ENCODE measurements at places on chromosomes 1 and 21.
A peak's percentile ranks its signal among the peaks of the same experiment; 100 is the strongest.

- no peak for DNase-seq
Measured at GRCh38 chr1:27666791-27667254, 5.2 kb downstream of the IFI6 start.

DNA sequence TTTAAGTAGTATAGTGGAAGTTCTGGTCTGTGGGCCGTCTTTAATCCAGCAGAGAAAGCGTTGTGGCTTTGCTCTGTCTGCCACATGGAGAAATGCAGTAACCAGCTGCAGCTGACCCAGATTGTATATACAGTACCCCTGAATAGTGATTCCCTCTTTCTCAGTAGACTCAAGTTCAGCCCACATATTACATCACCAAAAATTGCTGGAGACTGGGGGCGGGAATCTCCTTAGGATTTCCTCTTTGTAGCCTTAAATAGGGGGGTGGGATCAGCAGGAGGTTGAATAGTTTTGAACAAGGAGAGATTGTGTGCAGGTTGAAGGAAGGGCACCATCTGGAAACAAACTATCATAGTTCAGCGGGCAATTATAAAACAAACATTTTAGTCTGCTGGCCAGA, at the start of gene ANGPTL1:
Gene ANGPTL1 (minus strand): TSS at position 134 of the 400 bp plus-strand sequence. CDS start 5,301 bp downstream, outside the sequence.
- DNase-seq: no peak

DNA sequence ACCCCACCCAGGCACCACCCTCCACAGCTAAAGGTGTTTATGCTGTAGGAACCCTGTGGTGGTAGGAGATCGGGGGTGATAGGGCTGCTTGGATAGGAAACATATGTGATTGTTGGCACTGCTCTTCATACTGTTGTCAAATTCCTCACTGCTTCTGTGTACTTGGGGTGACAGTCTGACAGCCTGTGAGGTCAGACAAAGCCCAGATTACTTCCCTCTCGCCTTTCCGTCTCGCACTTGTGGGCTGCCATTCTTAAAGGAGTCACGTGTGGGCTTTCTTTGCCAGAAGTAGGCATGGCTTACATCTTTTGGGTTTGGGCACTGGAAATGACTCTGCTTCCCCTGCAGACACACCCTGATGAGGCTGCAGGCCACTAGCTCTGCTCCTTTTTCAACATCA, 363.8 kb downstream of the DISC1 start:
- no peak for DNase-seq

GRCh38 chr21:43745772-43746517, 27.0 kb downstream of the PDXK start:
- no peak for DNase-seq

GRCh38 chr1:47593013-47593568, 155.2 kb downstream of the FOXD2 start:
- DNase-seq: no peak

DNA sequence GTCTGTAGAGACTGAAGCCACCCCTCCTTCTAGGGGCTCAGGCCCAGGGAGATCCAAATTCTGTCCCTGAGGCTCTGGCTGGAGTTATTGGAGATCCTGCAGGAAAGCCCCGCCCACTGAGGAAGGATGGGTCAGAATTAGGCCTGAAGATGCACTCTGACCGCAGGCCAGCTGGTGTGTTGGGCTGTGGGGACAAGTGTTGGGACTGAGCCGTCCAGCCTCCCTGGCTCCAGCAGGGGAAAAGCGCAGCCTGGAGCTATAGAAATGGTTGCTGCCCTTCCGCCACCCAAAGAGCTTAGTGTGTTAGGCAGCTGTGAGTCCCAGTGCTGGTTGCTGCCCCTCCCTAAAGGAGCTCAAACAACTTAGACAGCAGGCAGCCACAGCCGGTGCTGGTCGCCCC, 33.0 kb upstream of the PRRX1 start:
- no peak for DNase-seq

- DNase-seq: no peak
Measured at GRCh38 chr1:30706528-30706927, 16.9 kb downstream of the MATN1 start.

GRCh38 chr1:69163241-69163640, 404.5 kb upstream of the LRRC7 start:
- DNase-seq: no peak

DNA sequence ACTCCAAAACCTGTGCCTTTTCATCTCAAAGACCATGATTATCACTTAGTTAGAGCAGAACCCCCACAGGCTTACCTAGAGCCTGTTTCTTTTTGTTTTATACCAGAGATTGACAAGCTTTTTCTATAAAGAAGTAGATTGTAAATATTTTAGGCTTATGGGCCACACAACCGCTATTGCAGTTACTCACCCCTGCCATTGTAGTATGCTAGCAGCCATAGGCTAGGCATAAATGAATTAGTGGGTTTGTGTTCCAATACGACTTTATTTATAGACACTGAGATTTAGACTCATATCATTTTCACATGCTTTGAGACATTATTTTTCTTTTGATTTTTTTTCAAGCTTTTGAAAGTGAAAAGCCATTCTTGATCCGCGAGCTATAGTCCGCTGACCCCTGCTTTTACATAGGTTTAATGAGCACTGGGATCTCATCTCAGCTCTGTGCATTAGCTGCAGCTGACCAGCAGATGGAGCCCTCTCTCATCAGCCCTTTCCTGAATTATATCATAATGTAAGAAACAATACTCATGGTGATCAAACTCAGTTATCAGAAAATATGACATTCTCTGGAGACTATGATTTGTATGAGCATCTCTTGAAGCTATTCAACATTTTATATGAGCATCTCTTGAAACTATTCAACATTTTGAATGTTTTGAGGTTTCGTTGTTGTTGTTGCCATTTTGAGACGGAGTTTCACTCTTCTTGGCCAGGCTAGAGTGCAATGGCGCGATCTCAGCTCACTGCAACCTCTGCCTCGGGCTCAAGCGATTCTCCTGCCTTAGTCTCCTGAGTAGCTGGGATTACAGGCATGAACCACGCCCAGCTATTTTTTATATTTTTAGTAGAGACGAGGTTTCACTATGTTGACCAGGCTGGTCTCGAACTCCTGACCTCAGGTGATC, 111.9 kb upstream of the L1TD1 start:
- DNase-seq: peak; percentile 77

DNA sequence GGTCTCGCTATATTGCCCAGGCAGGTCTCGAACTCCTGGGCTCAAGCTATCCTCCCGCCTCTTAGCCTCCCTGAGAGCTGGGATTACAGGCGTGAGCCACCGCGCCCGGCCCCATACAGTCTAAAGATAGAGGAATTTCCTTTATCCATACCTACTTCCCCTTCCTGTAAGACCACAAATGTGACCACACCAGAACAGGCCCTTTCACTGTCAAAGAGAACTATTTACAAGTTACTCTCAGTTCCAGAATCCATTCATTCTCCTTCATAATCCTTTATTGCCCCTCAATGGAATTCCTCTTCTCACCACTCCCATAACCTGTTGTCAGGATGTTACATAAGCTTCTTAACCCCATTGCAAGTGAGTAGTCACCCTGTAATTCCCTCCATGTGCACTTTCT, 26.3 kb upstream of the SLC5A9 start:
- DNase-seq: no peak

- no peak for DNase-seq
Measured at GRCh38 chr1:13701271-13701640, 1.3 kb downstream of the PRDM2 start.

DNA sequence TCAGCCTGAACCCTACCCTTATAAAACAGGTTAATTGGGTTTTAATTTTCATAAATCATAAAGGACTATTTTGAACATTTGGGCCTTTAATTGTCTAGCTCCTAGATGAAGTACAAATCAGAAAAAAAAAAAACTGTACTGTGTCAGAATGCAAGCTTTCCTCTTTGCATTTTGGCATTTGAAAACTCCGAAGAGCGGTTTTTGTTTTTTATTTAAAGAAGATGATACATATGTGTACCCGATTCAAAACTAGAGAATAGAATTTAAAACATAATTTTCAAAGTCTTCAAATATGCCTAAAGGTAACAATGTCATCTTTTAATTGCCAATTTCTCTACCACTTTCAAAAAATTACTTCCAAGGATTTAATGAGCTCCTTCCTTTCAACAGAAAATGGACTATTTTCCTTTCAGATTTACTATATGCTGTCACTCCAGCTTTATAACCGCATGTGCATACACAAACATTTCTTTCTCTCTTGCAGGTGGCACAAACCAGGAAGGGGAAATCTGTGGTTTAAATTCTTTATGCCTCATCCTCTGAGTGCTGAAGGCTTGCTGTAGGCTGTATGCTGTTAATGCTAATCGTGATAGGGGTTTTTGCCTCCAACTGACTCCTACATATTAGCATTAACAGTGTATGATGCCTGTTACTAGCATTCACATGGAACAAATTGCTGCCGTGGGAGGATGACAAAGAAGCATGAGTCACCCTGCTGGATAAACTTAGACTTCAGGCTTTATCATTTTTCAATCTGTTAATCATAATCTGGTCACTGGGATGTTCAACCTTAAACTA, 33.7 kb downstream of the MRPL39 start:
- peak; percentile 19 for DNase-seq

DNA sequence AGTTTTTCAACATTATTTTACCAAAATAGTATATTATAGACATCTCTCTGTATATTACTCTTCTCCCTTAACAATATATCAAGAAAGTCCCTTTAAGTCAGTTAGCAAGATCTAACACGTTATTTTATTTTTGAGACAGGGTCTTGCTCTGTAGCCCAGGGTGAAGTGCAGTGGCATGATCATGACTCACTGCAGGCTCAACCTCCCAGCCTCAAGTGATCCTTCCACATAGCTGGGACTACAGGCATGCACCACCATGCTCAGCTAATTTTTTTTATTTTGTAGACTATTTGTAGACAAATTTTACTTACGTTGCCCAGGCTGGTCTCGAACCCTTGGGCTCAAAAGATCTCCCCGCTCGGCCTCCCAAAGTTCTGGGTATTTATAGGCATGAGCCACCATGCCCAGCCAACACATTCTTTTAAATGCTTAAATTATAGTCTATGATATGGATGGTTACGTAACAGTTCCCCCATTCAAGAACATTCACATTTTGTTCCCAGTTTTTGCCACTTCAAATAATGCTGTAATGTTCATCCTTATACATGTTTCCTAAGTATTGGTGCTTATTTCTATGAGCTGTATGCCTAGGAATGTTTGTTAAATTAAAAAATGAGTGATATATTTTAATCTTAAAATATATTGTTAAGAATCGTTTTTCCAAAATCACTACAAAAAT, 70.4 kb downstream of the TUT4 start:
- DNase-seq: no peak

- DNase-seq: no peak
Measured at GRCh38 chr1:150302338-150302737, 8.7 kb downstream of the MRPS21 start.

DNA sequence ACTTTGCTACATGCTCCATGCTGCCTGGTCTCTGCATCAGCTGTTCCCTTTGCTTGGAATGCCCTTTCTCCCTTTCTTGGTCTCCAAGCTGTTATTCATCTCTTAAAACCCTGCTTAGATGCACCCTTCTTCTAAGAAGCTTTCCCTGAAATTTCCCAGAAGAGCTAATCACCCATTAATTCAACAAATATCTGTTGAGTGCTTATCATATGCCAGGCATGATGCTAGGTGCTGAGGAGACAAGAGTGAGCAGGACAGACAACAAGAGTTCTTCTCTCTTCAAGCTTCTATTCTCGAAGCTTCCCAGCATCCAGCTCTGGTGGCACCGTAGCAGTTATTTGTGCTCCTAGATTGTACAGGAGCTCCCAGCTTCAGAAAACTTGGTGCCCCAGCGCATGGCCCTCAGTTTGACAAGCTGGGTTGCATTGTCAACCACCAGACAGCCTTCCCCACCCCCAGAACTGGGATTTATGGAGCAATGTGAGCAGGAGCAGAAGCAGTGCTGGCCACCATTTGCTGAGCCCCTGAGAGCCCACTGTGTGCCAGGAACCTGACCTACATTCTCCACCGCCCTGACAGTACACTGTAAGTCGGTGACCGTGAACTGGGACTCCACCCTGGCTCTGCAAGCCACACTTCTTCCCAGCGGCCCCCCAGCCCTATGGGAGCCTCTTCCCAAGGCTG, 68.0 kb upstream of the ACOT11 start:
- DNase-seq: no peak

GRCh38 chr21:35814858-35815619, 245.3 kb downstream of the SETD4 start:
- no peak for DNase-seq

DNA sequence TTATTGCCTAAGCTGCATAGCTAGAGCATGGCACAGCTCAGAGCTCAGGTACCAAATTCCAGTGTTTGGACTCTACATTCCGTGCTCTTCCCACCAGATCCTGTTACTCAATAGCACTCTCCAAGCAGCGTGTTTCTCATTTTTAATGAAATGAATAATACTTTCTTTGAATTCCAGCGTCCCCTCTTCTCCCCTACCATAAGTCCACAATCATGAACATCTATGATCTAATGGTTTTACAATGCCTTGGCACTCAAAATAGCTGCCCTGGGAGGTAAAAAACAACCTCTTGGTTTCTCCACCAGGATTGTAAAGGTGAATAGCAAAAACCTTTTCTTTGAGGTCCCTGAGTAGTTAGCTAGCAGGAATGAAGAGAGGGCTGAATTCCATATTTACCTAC, 480.0 kb upstream of the PKN2 start:
- DNase-seq: no peak

GRCh38 chr1:51908499-51908898, 30.0 kb upstream of the NRDC start:
- DNase-seq: no peak

- no peak for DNase-seq
Measured at GRCh38 chr1:110339407-110340206, 430 bp downstream of the RBM15 start.

DNA sequence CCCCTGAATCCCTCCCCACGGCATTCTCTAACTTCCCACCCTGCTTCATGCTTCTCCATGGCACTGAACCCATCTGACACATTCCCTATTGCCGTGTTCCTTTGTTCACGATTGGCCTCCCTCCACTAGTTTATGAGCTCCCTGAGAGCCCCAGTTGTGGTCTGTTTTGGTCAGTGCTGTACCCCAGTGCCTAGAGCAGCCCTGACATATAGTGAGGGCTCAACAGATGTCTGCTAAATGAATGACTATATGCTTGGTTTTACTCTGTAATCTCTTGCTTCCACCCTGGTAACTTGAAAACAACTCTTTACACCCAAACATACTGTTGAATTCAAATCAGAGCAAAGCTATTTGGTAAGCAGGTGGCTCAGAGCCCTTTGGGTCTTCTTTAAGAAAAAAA, 171.1 kb upstream of the EDN2 start:
- DNase-seq: no peak

DNA sequence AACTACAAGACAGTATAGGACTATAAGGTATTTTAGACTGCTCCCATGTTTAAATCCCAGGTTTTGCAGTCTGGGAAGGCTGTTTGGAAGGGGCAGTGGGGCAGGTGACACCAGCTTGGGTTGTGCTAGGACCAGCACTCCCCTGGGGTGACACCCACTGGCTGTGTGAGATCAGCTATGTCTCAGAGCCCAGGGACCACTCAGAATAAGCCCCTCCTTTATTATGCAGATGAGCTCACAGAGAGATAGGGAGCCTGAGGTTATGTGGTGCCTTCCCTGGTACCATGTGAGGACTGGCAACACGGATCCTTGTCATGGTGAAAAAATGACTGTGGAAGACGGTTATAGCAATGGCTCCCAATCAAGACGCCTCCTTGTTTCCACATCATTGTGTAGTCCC, 71.0 kb downstream of the NENF start:
- DNase-seq: no peak

GRCh38 chr1:173409613-173410012, 67.5 kb upstream of the PRDX6 start:
- no peak for DNase-seq

Measured in HEK293T (cell line).